Cardiac septum (tissue), 1 donor: ENCODE measurements at places on chromosomes 6 and 20. TPM values are rescaled to one million over a fixed set of nuclear protein-coding genes. Genes with fewer than 3 reads are reported as not detected.

DNA sequence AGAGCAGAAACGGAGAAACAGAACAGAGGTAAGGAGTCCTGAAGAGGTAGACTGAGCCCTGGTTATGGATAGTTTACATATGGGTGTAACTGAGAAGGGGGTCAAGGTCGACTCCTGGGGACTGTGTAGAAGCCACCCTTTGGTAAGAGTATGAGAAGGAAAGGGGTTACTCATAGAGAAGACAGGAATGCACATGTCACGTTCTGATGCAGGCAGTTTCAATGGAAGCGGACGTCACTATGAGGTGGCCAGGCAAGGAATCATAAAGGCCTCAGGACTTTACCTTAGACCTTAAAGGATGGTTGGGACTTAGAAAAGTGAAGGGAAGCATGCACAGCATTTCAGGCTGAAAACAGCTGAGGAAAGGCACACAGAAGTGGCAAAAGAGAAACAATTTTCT is 25.1 kb downstream of the RGS17 start:
- no peak for DNase-seq

- no peak for DNase-seq
Observed at GRCh38 chr6:25801436-25801835, 30.4 kb downstream of the SLC17A1 start.

The RAB44 gene
- total RNA-seq = 0.11 TPM

- no peak for DNase-seq
Observed at GRCh38 chr6:148348778-148349177, 6.1 kb downstream of the SASH1 start.

- DNase-seq = no peak
Observed at GRCh38 chr6:38610050-38610625, 29.6 kb downstream of the BTBD9 start.

GRCh38 chr6:72969666-72970065 is 255.6 kb downstream of the KHDC1L start:
- no peak for DNase-seq

The PRRT1 gene
- total RNA-seq = 0.83 TPM

GRCh38 chr20:58650181-58650775 is 805 bp upstream of the STX16 start:
- no peak for DNase-seq

- DNase-seq = no peak
Observed at GRCh38 chr6:40706178-40706577, 119.0 kb upstream of the LRFN2 start.

The MACROD2 gene
- total RNA-seq = 1.6 TPM

DNA sequence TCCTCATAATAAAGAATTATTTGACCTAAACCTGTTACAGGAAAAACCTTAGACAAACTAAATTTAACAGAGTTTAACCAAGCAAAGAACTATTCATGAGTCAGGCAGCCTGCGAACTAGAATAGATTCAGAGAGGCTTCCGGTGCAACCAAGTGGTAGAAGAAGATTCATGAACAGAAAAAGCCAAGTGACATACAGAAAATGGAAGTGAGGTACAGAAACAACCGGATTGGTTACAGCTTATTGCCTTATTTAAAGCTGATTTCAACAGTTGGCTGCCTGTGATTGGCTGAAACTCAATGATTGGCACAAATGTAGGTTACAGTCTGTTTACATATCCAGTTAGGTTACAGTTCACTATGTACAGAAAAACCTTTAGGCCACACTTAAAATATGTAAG is 10.1 kb downstream of the PPP1R3G start:
- no peak for DNase-seq

- DNase-seq = no peak
Observed at GRCh38 chr6:37589941-37590340, 90.2 kb upstream of the CCDC167 start.

DNA sequence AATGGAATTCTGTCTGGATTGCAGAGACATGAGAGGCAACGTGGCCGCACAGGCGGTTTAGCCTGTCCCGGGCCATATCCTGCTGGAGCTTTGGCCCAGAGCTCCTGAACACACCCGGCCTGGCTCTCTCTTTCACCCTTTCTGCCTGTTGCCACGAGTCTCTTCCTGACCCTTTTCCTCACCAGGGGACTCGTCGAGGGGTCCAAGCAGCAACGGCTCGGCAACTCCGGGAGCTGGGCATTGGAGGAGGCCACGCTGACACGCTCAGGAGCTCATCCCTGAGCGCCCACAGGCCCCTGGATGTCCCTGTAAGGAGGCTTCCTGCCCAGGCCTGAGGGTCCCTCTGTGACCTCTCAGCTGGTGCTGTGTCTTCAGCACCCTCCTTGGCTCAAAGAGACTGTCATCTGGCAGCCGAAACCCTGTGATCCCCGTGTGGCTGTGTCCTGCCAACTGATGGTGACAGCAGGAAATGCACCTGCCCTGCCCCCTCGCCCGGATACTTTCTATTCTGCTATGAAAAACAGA is 103.8 kb downstream of the RNASET2 start:
- no peak for DNase-seq

DNA sequence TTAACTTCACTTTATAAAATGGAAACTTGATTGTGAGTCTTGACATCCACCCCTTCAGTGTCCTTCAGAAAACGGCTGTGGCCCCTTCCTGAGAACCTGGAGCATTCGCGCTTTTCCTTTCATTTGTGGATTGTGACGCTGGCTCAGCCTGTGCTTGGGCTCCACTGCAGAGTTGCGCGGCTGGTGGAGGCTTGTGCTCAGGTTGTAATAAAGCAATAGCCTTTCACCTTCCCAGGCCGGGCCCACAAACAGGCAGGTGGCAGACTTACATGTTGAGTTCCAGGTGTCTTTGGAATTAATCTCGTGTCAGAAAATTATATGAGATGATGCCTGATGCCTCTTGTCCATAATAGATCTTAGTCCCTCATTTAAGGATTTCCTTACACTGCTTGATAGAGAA is 199.9 kb downstream of the CDH4 start:
- DNase-seq = no peak

DNA sequence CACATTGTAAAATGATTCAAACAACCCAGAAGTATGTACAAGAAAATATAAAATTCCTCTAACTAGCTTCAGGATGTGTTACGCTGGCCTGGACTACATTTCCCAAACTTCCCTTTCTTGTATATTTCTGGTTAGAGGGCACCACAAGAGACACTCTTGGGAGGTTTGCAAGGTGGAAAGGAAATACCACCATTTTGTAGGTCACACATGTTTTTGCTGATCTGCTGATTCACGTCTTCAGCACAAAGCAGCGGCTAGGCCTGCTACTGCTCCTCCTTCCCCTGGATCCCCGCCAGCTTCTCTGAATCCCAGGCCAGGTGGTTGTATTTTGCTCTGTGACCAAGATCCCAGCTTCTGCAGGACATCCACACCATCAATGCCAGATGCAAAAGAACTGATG is 104.2 kb downstream of the AGPAT4 start:
- no peak for DNase-seq

DNA sequence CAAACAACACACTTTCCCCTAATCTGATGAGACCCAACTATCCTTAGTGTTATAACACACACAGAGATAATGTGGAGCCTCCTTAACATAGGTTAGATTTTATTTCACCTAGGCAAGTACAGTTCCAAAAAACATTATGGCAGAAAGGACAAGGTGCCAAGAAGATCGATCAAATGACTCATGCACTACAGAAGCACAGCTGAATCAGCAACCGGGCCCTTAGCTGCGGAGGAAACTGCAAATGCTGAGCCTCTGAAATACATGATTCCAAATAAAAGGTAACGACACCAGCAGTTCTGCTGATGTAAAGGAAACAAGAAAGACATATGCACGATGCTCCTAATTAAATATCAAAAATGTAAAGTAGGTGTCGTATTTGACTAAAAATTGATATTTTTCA is 19.9 kb upstream of the MUC21 start:
- no peak for DNase-seq

The C2 gene
- total RNA-seq = 5.1 TPM

The FOXP4 gene
- total RNA-seq = 20.3 TPM
